ENCODE measurements at places on chromosomes 2 and 18.

- DNase-seq: peak; percentile 40
These were observed 249.9 kb downstream of the PLCL1 start for GRCh38 chr2:198054299-198054698.

GRCh38 chr2:199509403-199509802 is 51.7 kb upstream of the SATB2 start:
- no peak for DNase-seq

- no peak for DNase-seq
These were observed 1.1 kb downstream of the ARHGAP28 start for GRCh38 chr18:6730416-6731221.

- peak; percentile 73 for DNase-seq
These were observed 98.4 kb downstream of the NDUFA10 start for GRCh38 chr2:239926587-239927232.

DNA sequence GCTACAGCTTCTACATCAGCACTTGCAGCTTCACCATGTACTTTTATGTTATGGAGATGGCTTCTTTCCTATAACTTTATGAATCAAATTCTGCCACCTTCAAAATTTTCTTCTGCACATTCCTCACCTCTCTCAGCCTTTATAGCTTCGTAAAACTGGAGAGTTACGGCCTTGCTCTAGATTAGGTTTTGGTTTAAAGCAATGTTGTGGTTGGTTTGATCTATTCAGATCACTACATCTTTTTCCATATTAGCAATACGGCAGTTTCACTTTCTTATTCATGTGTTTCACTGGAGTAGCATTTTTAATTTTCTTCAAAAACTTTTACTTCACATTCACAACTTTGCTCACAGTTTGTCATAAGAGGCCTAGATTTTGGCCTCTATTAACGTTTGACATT is 242.9 kb upstream of the GYPC start:
- DNase-seq: no peak

GRCh38 chr18:8812631-8813030 is 107.3 kb downstream of the MTCL1 start:
- no peak for DNase-seq

GRCh38 chr2:164928101-164928673 is 27.1 kb downstream of the SLC38A11 start:
- DNase-seq: no peak

- DNase-seq: no peak
These were observed 350.7 kb upstream of the SPHKAP start for GRCh38 chr2:228532233-228532632.

DNA sequence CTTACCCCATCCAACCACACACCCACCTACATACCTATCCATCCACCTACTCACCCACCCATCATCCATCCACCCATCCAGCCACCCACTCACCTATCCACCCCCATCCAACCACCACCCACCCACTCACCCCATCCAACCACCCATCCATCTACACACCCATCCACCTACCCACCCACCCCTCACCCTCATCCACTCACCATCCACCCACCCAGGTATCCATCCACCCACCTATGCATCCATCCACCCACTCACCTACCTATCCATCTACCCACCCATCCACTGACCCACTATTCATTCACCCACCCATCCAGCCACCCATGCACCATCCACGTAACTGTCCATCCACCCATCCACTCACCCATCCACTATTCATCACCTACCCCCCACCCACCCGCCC is 194.8 kb downstream of the EIPR1 start:
- DNase-seq: no peak

- DNase-seq: no peak
These were observed 271.5 kb downstream of the HDAC4 start for GRCh38 chr2:239129147-239129920.

GRCh38 chr2:205775097-205775877 is 93.0 kb downstream of the NRP2 start:
- DNase-seq: no peak

DNA sequence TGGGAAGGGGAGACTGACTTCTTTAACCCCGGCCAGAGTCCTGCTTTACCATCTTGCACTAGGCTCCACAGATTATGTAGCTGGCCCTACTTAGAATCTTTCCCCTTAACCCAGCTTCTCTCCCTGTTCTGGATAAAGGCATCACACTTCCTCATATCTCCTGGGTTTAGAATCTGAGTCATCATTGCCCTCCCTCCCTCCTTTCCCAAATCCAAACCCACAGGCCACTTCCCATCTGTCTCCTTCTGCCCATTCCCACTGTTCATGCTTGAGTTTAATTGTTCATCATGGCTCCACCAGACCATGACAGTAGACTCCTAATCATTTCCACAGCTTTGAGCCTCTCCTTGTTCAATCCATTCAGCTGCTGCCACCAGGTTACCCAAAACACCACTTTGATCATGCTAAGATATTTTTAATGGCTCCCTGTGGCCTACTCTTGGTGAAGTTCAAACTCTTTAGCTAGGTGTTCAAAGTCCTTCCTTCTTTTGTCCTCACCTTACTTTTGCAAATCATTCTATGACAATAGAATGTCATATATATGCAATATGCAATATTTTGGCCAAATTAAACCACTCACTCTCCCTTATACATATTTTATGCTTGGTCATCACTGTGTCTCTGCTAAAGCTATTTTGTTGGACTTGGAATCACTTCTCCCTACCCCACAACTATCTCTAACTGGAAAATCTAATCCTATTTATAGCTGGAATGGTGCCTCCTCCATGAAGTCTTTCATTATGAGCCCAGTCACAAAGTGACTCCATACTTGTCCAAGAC is 5.5 kb downstream of the PDE11A start:
- DNase-seq: peak; percentile 65

GRCh38 chr18:79526468-79527460 is 131.0 kb downstream of the NFATC1 start:
- no peak for DNase-seq

GRCh38 chr2:133886735-133887675 is 318.7 kb upstream of the NCKAP5 start:
- peak; percentile 56 for DNase-seq

DNA sequence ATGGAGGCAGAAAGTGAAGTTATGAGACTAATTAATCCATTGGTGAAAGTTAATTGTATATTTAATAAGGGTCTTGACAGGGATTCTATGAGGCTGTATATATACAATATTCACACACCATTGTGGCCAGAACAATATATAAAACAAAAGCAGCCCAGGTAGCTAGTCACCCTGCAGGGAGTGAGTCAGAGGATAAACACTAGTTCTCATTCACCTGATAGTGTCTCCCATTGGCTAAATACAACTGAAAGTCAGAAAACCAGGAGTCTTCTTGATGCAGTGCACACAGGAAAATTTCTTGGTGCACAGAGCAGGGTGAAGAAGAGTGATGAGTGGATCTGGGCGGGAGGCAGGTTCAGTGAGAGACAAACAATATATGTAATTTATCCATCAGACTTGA is 465.2 kb downstream of the ERBB4 start:
- DNase-seq: no peak

GRCh38 chr2:102032368-102033030 is 40.7 kb downstream of the IL1R2 start:
- no peak for DNase-seq

DNA sequence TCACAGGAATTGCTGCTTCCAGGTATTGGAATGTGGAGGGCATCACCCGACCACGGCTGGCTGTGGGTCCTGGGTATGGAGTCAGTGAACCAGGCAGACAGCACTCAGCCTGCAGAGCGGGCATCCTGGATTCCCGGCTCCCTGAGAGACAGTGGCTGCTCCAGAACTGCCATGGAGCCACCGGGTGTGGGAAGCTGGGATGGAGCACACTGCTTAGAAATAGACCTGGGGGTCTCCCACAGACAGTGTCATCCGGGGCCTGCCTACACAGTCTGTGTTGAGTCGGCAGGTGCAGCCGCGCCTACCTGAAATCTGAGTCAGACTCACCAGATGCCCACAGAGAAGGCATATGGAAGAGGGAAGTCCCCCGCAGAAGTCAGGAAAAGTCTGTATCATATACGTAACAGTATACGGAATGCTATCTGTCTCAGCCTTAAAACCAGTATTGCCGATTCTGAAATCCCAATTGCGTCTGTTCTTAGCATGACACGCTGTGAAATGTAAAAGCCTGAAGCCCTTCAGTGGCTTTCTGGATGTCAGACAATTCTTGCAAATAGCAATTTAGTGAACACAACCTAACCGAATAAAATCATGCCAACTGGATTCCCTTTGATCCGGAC is 509.7 kb upstream of the MYT1L start:
- no peak for DNase-seq

DNA sequence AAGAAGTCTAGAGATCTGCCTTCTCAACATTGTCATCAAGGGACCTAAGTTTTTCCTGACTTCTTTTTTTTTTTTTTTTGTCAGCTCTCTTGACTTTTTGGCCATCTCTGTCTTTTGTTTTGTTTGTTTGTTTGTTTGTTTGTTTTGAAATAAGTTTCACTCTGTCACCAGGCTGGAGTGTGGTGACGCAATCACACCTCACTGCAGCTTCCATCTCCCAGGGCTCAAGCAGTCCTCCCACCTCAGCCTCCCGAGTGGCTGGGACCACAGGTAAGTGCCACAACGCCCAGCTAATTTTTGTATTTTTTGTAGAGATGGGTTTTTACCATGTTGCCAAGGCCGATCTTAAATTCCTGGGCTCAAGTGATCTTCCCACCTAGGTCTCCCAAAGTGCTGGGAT is 5.6 kb upstream of the PUS10 start:
- DNase-seq: no peak

GRCh38 chr2:25426326-25426725 is 84.6 kb upstream of the DNMT3A start:
- DNase-seq: no peak

- DNase-seq: peak; percentile 95
These were observed 105.6 kb downstream of the CRIM1 start for GRCh38 chr2:36461039-36461681.

- no peak for DNase-seq
These were observed 753.6 kb upstream of the GCFC2 start for GRCh38 chr2:76464310-76464709.

GRCh38 chr2:64697297-64698176 is 43.8 kb upstream of the SERTAD2 start:
- no peak for DNase-seq

GRCh38 chr2:70553334-70553583 is 367 bp downstream of the TGFA start:
- no peak for DNase-seq

GRCh38 chr18:55541571-55541970 is 46.4 kb downstream of the TCF4 start:
- DNase-seq: no peak

- DNase-seq: no peak
These were observed 57.7 kb downstream of the BIN1 start for GRCh38 chr2:127048969-127049897.

- no peak for DNase-seq
These were observed 20.8 kb upstream of the MBP start for GRCh38 chr18:77153404-77153803.

GRCh38 chr18:2893056-2893455 is 46.2 kb downstream of the EMILIN2 start:
- no peak for DNase-seq

DNA sequence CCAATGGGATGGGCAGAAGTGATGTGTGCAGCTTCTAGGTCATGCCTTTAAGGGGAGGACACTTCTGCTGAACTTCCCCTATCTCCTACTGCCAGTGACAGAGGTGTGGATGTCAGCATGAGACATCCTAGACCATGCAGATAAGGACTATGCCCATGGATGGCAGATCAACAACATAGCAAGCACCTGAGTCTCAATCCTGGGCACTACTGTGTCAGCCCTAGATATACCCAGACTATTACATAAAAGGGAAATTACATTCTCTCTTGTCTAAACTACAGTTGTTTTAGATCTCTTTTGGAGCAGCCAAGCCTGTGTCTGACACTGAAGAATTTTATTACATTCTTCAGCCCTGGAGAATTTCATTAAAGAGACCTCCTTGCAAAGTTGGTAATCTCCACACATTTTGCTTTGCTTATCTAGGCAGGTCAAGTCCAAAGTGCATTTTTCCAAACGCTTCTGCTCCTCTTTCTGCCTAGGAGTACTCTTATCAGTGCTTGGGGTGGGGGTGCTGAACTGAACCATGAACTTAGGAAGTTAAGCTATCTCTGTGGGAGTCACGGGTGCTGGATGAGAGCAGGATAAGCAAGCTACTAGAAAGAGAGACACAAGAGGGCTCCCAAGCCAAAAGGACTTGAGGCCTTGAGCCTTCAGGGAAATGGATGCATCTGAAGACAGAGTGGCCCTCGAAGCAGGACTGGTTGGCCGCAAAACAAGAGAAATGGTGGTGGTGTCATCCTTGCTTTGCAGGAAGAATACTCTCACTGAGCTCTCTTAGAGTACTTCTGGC is 95.2 kb upstream of the SPRED2 start:
- DNase-seq: no peak

GRCh38 chr2:199462347-199462955 is 4.7 kb upstream of the SATB2 start:
- no peak for DNase-seq

GRCh38 chr2:127656569-127657231 is 10.7 kb downstream of the GPR17 start:
- DNase-seq: no peak

GRCh38 chr18:60372132-60372531 is 443 bp downstream of the MC4R start:
- no peak for DNase-seq

DNA sequence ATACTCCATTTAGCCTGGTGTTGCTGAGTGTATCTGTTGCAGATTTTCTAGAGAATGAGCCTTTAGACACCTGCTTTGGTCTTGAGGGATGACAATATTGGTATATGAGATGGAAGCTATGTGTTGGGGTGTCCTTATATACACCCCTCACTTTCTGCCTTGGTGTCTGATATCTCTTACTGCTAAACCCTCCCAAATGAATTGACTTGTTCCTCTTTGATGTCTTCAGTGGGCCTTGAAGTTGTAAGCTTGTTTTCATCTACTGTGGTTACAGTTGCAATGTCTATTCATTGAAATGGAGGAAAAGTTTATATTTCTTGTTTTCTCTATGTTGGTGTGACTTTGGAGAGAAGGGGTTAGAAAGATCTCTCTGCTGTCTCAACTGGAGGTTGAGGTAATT is 18.9 kb downstream of the RAB10 start:
- DNase-seq: no peak

GRCh38 chr2:61436092-61436491 is 34.8 kb downstream of the USP34 start:
- DNase-seq: no peak

DNA sequence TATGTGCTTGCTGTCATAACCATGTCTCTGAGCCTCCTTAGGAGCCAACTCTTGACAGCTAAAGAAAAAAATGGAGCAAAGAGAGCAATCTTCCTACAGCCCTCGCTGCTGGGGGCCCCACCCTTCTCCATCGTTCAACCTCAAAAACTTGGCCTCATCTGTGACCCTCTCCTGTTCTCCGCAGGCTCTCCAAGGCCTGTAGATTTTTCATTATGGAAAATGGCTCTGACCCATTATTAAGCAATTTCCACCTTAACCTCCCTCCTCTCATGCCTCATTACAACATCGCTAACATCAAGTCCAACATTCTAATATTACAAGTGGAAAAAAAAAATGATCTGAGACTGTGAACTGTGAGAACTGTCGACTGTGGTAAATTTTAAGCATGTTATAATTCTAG is 98.7 kb downstream of the SLC8A1 start:
- no peak for DNase-seq

Data from HT1080 (cell line).